ENCODE measurements at places on chromosomes 16 and 17.

- no peak for DNase-seq
Measured at GRCh38 chr17:50186661-50187393, 14.6 kb downstream of the COL1A1 start.

GRCh38 chr16:85227946-85228862 lies 115.9 kb upstream of the CIBAR2 start:
- DNase-seq: no peak

DNA sequence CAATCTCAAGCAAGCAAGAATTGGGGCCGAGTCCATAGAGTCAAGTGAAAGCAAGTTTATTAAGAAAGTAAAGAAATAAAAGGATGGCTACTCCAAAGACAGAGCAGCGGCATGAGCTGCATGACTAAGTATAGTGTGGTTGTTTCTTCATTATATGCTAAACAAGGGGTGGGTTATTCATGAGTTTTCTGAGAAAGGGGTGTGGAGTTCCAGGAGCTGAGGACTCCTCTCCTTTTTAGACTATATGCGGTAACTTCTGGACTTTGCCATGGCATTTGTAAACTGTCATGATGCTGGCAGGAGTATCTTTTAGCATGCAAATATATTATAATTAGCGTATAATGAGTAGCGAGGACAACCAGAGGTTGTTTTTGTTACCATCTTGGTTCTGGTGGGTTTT lies 819.9 kb downstream of the KCNJ2 start:
- DNase-seq: no peak

DNA sequence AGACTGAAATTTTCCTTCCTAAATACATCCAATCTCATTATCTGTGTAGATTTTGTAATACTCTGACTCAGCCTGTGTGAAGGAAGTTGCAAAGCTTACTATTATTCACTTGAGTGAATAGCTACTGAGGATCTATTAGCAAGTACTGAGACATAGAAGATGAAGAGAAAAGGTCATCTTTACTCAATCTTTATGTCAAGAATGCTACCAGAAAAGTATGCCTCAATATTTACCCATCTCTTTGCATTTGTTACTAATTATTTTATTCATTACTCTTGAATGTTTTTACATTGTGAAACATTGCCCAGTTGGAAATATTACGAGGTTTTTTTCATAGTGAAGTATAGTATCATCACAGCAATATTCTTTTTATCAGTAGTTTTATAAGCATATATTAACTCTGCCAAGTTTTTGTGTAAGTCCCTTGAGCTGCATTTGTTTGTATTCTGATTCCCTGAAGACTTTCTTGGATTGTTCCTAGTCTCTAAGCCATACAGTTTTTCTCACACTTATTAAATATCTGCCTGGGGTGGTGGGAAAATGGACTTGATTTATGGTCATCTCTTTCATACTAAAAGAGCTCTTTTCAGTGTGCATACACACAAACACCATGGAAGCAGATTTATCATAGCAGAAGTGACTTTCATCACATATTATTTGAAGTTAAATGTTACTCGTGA lies 110.4 kb downstream of the MRTFB start:
- no peak for DNase-seq

DNA sequence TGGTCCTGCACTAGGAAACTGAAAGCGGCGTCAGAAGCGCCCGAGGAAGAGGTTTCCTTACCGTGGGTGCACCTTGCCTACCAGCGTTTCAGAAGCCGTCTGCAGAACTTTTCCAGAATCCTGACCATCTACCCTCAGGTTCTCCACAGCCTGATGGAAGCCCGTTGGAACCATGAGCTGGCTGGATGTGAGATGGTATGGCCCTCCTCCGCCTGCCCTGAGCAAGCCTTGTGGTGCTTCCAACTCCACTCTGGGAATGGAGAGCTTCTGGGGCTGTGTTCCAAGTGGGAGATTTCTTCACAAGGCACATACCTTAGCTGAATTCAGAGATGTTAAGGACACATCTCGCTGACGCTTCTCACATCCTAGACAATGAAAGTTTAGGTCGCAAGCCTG lies 51.8 kb upstream of the ENDOV start:
- DNase-seq: no peak

DNA sequence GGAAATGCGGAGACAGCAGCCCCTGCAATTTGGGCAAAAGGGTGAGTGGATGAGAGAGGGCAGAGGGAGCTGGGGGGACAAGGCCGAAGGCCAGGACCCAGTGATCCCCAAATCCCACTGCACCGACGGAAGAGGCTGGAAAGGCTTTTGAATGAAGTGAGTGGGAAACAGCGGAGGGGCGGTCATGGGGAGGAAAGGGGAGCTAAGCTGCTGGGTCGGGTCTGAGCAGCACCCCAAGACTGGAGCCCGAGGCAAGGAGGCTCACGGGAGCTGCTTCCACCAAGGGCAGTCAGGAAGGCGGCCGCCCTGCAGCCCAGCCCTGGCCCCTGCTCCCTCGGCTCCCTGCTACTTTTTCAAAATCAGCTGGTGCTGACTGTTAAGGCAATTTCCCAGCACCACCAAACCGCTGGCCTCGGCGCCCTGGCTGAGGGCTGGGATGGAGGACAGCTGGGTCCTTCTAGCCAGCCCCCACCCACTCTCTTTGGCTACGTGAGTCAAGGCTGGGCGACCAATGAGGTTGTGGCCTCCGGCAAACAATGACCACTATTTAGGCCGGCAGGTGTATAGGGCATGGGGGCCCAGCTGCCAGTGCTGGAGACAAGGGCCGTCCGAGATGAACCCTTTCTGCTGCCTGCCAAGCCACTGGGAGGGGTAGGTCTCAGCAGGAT lies 507 bp downstream of the SERPINF1 start:
- no peak for DNase-seq

DNA sequence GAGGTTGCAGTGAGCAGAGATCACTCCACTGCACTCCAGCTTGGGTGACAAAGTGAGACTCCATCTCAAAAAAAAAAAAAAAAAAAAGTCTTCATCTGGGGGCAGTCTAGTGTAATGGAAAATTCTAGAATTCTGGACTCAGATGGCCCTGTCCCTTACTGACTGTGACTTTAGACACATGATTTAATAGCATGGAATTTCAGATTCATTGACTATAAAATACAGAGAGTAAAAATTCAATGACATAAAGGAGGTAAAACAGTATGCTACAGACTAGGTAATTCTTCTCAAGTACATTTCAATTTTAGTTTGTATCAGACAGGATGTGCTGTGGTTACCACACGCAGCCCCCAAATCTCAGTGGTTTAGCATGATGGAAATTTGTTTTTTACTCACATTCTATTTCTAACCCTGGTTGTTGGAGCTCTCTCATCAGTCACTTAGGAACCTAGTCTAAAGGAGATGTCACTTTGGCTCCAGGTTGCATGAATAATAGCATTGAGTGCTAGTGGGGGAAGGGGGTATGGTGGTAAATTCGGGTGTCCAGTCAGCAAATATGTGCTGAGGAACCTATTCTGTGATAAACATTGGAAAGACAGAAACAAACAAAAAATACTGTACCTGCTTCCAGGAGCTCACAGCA lies 444.0 kb downstream of the XYLT1 start:
- DNase-seq: no peak

GRCh38 chr17:21213638-21214014 lies 335 bp downstream of the TMEM11 start:
- peak; percentile 68 for DNase-seq
